Stimulated activated CD4-positive, alpha-beta T cell treated with anti-CD3 and anti-CD28 coated beads, Interleukin-15, amount 100 ng/mL, for 24 hours (primary cell): ENCODE measurements at places on chromosomes 2 and 18.
A peak's percentile ranks its signal among the peaks of the same experiment; 100 is the strongest.

DNA sequence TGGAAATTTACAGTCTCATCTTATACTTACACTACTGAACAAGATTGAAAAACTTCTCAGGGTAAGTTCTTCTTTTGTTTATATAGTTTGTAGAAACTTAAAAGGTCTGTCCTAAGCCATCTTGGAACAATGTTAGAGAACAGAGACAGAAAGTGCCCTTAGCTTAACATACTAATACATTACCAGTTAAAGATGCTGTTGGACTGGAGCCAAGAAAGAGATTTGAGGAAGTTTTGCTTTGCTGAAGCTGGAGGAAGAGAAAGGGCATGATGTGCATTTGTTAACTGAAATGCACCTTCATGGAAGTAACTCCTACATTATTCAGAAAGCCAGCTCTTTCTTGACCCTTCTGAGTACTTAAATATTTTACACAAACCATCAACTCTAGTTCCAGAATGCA is 66.5 kb upstream of the TNFRSF11A start:
- DNase-seq: no peak

- DNase-seq: peak; percentile 40
These were observed 70.0 kb downstream of the TWSG1 start for GRCh38 chr18:9404565-9405060.

DNA sequence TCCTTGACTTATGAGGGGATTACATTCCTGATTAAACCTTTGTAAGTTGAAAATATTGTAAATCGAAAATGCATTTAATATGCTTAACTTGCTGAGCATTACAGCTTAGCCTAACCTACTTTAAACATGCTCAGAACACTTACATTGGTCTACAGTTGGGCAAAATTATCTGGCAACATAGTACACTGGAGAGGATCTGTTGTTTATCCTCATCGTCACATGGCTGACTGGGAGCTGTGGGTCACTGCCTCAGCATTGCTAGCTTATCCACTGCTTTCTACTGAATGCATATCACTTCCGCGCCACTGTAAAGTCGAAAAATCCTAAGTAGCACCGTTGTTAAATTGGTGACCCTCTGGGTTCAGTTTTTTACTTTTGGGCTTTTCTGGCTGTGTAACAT is 13.7 kb downstream of the PMS1 start:
- no peak for DNase-seq

- DNase-seq: no peak
These were observed 440.9 kb upstream of the UBE2E3 start for GRCh38 chr2:180539541-180539940.

DNA sequence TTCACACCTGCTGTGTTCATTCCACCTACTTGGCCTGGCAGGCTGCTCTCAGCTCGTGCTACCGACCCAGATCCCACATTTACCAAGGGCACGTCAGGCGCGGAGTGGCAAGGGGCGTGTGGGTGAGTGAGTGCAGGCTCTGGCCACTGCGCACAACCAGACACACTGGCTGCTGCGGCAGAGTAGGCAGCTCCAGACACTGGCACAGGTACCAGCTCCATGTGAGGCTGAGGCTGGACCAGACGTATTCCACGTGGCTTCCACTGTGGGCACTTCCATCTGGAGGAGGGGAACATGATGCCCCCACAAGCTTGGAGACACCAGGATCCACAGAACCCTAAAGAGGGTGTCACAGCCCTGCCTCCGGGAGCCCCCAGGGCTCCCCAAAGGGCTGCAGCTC is 74.6 kb upstream of the ZNF804A start:
- DNase-seq: no peak

- peak; percentile 20 for DNase-seq
These were observed 2.1 kb upstream of the B3GNT7 start for GRCh38 chr2:231393149-231394131.

DNA sequence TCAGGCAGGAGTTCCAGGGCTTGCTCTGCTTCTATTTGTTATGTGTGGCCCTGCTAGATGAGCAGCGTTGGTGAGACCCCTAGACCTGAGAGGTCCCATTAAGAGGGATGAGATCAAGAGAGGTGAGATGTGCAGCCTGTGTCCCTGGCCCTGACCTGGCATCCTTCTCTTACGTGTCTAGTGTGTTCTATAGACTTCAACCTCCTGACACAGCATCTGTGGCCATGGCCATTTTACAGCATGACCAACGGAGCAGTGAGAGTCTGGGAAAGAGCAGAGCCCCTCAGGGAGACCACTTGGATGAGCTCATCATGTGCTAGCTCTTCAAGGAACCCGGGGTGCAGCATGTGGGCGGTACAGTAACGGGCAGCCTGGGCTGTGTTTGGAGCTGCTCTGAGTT is 32.7 kb upstream of the ASPRV1 start:
- DNase-seq: no peak

DNA sequence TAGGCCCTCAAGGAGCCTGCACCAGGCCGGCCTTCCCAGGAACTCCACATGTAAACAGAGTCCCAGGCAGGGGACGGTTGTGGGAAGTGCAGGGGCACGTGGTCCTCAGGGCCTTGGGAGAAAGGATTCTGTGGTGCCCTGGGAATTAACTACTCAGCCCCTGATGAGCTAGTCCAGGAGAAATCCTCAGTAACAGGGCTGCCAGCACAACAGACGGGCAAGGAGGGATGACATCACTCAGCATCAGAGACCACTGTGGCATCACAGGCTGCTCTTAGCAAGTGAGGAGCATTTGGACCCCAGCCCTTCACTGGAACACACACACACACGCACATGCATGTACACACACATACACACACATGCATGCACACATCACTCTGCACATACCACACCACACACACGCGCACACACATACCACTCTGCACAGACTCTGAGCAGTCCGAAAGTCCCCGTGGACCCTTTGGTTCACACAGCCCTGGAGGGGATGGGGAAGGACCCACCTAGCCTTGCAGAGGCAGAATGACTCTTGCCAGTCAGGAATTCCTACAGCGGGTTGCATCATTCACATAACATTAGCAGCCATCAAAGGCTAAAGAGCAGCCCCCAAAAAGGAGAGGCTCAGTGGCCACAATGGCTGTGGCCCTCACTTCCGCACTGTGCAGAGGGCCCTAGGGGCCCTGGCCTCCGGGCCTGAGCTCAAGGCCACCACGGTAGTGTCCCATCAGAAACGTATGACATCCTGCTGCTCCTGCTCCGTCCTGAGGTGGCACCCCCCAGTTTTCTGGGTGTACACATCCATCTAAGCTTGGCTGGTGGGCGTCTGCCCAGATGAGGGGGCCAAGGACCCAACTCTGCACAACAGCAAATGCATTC is 1.9 kb upstream of the NMUR1 start:
- DNase-seq: no peak

DNA sequence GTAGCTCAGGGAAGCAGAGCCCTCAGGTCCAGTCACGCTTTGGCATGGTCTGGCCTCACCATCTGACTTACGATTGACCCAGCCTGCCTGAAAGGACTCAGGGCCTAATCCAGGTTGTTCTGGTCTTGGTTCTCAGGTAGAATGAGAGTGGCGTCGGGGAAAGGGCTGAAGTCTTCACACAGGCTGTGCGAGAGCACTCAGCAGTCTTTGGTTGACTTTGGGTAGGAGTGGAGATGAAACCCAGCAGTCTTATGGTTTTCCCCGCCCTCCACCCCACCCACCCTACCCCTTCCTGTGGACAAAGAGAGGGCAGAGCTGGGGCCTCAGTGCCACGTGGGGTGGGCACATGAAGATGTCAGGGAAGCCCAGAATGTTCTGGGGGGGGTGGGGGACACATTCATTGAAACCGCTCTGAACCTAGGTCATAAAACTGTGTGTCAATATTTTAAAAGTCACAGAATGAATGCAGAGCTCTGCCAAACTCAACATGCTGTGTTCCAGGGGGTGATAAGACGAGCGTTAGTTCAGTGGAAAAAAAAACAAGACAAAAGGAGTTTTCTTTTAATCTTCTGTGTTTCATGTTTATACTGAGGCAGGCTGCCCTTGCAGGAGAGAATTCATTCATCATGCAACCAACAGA is 58.6 kb upstream of the ALPP start:
- no peak for DNase-seq

DNA sequence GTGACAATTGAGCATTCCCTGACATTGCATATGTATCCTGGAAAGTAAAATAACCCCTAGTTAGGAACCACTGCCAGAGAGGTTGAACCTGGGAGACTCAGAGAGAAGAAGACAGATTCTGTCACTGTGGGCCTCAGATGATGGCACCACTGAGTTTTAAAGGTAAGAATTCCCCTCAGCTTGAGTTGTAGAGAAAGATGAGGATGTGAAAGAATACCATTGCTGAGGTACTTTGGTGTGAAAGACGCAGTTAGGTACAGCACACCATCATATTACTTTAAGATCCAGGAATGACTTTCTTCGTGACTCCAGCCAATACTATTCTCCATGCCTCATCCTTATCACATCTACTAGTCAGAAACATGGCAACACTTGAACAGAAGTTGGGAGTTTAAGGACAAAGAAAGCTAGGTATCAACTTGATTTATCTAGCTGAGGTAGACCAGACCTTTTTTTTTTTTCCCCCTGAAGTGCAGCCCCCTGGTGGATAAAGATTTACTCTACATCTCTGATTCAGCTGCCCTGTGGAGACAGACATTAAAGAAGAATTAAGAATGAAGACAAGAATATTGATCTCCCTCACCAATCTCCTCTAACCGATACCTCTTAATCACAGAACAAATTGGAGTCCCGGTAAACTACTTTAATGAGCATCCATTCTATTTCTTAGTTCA is 630.5 kb upstream of the FANCL start:
- DNase-seq: no peak

DNA sequence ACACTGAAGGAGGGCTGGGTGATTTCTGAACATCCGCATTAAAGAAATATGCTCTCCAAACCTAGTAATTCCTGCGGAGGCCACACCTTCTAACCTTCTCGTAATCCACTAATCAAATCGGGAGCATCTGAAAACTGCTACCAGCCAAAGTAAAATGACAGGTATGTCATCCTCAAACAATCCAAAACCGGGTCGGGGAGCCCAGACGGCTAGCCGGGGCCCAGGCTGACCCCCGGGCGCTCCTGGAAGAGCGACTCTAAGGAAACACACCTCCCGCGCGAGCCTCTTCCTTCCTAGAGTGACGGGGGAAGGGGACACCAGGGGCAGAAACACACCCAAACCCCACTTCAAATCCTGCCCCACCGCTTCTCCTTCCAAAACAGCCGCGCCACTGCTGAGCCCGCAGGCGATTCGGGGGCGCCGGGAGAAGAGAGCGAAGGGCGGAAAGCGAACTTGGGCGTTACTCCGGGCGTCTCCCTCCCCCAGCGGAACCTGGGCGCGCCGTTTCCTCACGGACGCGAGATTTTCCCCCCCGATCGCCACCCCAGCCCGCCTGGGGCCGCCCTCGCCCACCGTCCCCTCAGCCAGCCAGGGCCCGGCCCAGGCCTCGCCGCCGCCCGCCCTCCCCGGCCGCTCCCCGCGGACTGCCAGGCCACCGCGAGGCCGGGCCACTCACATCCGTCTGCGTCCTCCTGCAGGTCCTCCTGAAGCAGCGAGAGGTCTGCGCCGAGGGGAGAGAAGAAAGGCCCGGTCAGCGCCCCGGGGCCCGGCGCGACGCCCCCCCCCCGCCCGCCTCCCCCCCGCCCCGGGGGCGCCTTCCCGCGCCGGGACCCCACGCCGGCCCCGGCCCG is 584 bp downstream of the PPP4R1 start:
- peak; percentile 61 for DNase-seq

DNA sequence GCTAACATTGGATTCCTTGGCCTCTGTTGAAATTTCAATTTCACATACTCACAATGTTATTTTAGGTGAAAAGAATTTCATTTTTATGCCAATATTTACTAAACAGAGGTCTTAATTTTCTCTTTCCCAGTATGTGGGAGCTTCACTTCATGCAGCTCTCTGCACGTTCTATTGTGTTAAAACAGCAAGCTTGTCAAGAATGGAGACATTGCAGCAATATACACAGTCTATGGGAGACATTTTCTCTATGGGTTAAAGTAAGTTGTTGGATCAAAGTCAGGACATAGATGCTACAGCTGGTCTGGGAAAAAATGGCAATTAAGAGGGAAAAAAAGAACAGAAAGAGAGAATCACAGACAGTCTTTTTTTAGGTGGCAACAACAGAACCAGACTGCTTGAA is 70.4 kb upstream of the ARHGAP15 start:
- no peak for DNase-seq

DNA sequence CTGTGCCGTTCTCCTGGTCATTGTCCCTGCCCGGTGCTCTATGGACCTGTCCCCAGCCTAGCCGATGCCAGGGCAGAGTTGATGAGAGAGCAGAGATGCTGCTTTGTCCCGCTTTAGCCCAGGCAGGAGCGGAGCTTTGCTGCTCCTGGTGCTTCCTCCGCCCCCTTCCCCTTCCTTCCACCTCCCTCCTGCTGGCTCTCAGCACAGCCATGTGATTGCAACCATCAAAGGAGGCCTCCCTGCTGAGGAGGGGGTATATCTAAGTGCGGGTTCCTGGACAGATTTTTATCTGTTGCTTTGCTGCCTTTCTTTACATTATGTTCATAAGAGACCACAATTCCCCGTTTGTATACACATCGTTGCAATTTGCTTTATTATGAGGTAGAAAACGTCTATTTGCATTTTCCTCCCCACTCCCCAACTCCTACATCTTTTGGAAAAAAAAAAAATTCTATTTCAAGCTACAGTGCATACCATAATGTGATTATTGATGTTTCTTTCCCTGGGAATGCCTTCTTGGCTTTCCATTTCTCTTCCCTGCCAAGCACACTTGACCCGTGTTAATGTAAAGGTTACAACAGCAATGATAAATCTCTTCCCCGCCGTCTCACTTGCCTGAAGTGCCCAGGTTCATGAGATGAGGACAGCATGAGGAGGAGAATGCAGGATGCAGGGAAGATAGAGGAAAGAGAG is 25.4 kb downstream of the ALPK2 start:
- no peak for DNase-seq

- DNase-seq: no peak
These were observed 105.8 kb downstream of the MTCL1 start for GRCh38 chr18:8811115-8811514.

DNA sequence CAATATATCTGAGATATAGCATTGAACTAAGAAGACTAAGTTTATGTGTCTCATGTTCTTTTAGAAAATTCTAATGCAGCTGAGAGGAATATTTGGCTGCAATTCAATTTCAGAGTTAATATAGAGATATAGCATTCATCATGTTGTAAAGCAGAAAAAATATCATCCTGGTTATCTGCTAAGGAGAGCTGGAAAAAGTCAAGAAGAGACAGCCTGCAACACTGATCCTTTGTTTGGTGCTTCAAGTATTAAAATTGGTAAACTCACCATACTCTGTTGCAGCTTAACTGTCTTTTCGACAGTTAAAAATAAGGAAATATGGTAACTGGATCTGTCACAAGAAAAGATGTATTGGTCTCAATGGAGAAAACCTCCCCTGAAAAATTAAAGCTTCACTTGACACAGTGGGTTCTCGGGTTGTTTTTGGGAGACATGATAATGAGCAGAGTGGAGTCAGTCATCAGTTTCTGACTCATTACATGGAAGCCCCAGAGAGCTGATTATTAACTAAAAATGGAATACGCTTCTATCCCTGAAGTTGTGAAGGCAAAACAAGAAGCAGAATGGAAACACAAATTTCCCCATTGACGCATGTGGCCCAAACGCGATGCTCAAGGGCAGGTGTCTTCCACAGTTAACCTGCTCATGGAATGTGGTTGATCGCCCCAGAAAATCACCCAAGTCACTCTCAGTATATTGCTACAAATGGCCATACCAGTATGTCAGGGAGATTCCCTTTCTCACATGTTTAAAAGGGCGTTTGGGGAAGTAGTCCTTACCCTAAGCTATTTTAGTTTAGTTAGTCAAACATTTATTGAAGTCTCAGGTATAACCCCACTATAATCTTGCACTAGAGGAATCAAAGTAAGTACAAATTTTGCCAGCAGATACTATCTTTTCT is 8.2 kb downstream of the BCL2 start:
- DNase-seq: no peak

GRCh38 chr2:174071321-174071720 is 106.1 kb upstream of the SP3 start:
- DNase-seq: no peak
